ENCODE measurements at places on chromosomes 11 and 22.

- peak; percentile 84 for DNase-seq
Observed at GRCh38 chr22:27416511-27417420, 384.8 kb downstream of the MN1 start.

- no peak for DNase-seq
Observed at GRCh38 chr11:32584921-32585320, 1.3 kb downstream of the EIF3M start.

GRCh38 chr22:37618674-37619073 lies 10.0 kb downstream of the GGA1 start:
- no peak for DNase-seq

DNA sequence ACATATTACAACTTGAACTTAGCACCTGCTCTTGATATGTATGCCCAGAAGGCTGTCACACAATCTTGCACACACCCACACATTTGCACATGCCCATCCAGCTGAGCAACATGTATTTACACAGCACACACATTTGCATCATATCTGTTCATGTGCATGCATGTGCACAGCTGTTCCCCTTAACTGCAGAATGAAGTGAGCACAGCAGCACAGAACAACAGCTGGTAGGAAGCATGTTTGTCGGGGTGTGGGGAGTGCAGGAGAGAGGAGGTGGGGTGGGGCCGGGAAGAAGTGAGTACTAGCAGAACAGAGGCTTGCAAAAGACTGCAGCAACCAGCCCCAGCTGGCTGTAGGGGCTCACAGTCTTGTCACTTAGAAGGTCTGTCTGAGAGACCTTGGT lies 296.5 kb downstream of the KIRREL3 start:
- DNase-seq: no peak

DNA sequence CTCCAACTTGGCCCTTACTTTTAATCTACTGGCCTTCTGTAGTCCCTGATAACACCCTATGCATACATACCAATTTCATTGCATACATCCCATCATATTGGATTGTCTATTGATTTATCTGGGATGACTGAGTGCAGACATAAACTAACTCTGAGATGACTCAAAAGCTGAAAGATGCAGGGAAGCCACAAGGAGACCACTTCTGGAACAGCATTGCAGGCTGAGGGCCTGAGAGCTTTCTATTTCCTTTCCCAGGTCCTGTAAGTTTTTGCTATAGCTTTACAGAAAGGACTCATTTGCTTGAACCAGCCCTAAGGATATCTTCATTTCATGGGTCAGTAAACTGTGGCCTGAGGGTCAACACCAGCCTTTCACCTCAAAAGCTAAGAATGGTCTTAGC lies 15.1 kb upstream of the SPON1 start:
- no peak for DNase-seq

DNA sequence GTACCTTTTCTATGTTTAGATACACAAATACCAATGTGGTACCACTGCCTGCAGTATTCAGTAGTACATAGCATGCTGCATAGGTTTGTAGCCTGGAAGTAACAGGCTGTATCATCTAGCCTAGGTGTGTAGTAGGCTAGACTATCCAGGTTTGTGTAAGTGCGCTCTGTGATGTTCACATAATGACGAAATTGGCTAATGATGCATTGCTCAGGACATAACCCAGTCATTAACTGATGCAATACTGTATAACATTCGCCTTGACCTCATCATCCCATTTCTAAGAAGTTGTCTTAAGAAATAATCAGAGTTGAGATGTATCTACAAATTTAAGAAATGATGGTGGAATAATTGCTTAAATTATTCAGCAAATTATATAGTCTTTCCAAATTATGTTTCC lies 116.0 kb upstream of the TIMP3 start:
- no peak for DNase-seq

GRCh38 chr11:127075758-127076157 lies 75.2 kb upstream of the KIRREL3 start:
- no peak for DNase-seq

DNA sequence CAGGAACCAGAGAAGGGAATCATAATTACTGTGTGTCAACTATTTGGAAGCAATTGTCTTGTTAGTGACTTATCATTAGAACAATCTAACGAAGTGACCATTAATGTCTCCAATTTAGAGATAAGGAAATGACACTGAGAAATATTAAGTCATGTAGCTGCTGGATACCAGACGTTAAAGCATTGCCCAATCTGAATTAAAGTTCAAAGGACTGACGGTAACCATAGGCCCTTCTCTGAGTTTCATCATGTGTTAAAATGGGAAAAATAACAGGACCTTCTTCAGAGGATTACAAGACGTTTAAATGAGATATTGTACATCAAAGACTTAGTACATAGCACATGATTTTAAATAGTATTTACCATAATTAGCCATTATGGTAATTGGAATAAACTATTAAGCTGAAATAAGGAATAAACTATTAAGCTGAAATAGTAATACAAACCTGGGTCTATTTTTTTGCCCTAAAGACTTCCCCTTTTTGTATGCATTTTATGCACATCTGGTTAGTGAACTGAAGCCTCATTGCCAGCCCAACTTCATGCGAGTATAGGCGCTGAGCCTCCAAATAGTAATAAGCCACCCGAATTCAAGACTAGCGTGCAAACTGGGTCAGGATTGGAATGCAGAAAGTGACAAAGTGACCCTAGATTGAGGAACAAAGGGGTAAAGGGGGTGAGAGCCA lies 41.0 kb downstream of the GLYATL1 start:
- no peak for DNase-seq

- no peak for DNase-seq
Observed at GRCh38 chr22:34604312-34604711, 461.6 kb upstream of the ISX start.

DNA sequence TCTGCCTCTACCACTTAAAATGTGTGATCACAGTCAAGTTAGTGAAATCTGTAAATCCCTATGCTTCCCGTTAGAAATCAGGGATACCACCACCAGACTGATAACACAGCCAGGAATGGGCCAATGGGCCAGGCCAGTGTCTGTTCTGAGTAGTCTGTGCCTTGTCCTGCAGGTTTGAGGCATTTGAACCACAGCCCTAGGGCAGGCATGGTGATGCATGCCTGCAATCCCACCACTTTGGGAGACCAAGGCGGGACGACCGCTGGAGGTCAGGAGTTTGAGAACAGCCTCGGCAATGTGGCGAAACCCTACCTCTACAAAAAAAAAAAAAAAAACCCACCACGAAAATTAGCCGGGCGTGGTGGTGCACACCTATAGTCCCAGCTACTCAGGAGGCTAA lies 12.1 kb upstream of the AHNAK start:
- no peak for DNase-seq

GRCh38 chr11:77799338-77799737 lies 21.2 kb downstream of the RSF1 start:
- DNase-seq: no peak

DNA sequence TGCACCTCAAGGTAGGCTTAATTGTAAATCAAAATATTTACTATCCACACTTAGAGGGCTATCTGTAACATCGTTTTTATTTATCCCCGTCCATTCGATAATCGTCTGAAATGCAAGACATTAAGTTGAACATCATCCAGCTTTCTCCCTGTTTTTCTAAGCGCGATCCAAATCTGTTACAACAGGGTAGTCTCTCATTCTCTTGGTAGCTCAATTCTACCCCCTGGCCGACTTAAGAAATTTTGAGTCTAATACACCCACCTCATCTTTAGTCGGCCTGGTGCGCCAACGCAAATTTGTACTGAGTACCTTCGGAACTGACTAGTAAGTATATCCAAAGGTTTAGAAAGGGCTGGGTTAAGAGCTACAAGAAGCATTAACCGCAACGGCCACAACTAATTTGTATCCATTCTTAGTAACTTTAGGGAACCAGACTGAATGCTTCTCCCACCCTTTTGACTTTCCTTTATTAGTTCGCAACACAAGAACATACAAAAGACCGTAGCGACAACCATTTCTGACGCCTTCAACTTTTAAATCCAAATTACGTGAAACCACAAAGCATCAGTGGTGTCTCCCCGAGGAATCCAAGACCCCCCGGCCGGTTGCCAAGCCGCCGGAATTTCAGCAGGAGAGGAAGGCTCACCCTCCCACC lies 1.0 kb upstream of the ZNF143 start:
- DNase-seq: peak; percentile 60

DNA sequence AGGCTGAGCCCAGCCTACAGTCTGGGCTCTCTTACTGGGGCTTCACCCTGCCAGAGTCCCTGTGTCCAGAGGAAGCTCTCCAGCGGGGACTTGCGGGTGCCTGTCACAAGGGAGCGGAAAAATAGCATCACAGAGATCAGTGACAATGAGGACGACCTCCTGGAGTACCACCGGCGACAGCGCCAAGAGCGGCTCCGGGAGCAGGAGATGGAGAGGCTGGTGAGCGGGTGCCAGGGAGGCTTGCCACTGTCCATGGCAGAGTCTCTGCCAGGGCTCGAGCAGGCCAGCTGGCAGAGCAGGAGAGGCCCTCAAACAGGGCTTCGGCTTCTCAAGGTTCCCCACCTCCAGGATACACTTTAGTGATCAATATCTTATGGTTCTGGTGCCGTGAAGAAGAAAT lies 21.0 kb downstream of the PHLDB1 start:
- no peak for DNase-seq

- DNase-seq: no peak
Observed at GRCh38 chr22:23397008-23397612, 183.0 kb downstream of the IGLL1 start.

- DNase-seq: no peak
Observed at GRCh38 chr22:20064545-20065262, 15.3 kb upstream of the DGCR8 start.

- no peak for DNase-seq
Observed at GRCh38 chr22:22865311-22866072, 22.1 kb upstream of the IGLL5 start.

- DNase-seq: no peak
Observed at GRCh38 chr11:6476571-6476970, 2.8 kb upstream of the TRIM3 start.

DNA sequence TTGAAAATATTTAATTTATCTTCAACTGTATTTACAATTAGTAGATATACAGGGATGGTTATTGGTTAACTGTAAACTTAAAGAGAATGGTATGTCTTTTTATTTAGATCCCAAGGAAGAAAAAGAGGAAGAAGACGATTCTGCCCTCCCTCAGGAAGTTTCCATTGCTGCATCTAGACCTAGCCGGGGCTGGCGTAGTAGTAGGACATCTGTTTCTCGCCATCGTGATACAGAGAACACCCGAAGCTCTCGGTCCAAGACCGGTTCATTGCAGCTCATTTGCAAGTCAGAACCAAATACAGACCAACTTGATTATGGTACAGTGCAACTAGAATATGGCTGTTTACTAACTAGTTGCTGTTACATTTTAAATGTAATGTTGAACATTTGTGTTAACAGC lies 12.7 kb upstream of the CNTF start:
- DNase-seq: no peak

DNA sequence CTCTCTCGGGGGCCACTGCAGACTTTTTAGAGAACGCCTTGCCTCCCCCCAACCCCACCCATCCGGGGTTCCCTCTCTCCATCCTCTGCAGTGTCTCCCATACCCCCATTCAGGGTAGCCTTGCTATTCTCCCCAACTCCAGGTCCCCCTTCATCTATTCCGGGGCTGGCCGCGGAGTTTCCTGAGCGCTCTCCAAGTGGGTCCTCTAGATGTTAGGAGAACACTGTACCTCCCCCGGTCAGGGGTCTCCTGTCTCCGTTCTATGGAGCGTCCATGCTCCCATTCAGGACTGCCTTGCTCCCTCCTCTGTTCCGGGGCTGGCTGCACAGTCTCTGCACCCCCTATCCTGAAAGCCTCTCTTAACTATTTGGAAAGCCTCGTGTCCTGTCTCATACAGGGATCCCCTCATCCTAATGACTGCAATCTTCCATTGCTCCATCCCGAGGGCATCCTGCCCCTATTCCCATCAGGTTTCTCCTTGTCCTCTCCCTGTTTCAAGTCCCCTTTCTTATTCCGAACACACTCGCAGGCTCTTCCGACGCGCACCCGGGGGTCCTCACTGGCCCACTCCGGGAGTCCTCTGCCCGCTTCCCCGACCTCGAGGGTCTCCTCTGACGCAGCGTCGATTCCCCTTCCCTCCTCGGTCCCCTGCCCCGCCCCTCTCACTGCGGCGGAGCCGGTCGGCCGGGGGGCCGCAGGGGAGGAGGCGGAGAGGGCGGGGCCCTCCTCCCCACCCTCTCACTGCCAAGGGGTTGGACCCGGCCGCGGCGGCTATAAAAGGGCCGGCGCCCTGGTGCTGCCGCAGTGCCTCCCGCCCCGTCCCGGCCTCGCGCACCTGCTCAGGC lies at the start of gene NEFH:
Gene NEFH, plus strand, starts transcription at position 802 of the 845 bp plus-strand sequence. CDS start 45 bp downstream, outside the sequence.
- DNase-seq: no peak

- DNase-seq: no peak
Observed at GRCh38 chr22:29224859-29225410, 19.2 kb downstream of the EMID1 start.

GRCh38 chr11:95711162-95711944 lies 78.2 kb downstream of the FAM76B start:
- DNase-seq: peak; percentile 42

DNA sequence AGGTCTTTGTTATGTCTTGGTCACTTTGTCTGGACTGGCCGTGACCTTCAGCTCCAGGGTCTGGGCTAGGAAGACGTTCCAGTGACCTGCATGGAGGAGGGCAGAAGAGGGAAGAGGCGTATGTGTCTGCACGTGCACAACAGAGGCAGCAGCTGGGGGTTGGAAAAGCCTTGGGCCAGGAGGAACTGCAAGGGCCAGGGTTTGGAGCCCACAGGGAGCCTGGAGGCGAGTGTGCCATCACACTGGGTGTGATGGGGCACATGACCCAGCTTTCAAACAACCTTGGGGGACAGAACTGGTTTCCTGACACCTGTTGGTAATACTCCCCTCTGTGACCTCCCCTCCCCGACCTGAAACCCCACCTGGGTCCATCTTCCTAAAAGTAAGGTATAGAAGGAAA lies 34.7 kb downstream of the CHRDL2 start:
- no peak for DNase-seq

DNA sequence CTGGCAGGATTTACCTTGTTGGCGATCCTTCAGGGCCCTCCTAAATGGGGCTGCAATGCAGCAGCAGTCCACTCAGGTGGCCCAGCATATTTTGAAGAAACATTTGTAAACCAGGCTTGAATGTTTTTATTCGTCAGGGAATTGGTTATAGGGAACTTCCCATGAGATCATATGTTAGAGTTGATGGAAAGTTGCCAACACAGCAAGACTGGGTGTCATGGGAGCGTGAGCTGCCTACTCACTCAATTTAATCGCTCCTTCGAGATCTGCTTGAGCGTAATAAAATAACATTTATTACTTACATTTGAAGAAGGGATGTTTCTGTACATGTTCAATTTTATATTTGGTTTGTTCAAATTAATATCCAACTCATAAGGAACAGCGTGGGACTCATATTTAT lies 19.4 kb downstream of the OR2AT4 start:
- DNase-seq: no peak

DNA sequence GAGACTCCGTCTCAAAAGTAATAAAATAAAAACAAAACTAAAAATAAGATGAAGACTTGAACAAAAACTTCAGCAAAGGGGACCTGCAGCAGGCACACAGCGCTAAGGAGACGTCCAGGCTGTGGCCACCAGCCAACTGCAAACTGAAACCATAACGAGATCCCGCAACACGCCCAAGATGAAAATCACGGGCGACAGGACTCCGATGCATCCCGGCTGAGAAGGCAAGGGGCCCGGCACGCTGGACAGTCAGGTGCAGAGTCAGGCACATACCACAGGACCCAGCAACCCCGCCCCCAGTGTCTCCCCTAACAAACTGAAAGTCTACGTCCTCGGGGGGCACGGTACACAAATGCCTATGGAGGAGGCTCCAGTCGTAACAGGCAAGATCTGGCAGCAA lies 9.2 kb downstream of the HRAS start:
- no peak for DNase-seq

Data from astrocyte of the cerebellum (primary cell).